Nucleus accumbens (tissue), 56 donors: ENCODE measurements at places on chromosomes 5 and 9.

DNA sequence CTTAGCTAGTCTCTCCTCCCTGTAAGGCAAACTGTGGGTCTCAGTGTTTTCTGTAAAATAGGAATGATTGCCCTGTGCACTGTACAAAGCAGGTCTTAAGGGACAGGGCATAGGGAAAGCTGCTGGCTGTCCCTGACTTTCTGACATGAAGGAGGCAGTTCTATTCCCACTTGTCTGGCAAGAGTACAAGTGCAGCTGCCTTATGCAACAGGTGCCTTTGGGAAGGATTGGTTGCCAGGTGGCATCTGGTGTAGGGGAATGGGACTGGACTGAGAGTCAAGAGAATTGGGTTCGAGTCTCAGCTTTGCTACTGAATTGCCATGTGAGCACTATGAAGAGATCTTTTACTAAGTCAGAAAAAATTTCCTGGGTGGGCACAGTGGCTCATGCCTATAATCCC is 10.0 kb downstream of the BSPRY start:
- no peak for DNase-seq

- DNase-seq = no peak
Measured at GRCh38 chr9:116327701-116328405, 174.3 kb downstream of the PAPPA start.

DNA sequence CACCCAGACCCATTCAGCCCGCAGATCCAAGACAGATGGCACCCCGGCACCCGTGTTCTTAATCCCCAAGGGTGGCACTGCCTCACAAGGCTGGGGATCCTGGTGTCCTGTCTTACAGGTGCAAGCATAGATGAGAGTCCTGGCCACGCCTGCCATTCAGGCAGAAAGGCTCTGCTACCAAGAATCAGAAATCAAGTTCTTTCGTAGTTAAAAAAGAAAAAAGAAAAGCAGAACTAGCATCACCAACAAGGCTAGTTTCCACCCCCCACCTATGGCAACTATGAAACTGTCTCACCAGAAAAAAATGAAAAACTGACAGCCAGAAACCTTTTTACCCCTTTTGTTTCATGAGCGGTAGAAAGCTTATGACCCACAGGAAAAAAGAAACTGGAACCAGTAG is 170.4 kb downstream of the SYK start:
- no peak for DNase-seq

- no peak for DNase-seq
Measured at GRCh38 chr9:5982317-5982716, 33.1 kb downstream of the RANBP6 start.

DNA sequence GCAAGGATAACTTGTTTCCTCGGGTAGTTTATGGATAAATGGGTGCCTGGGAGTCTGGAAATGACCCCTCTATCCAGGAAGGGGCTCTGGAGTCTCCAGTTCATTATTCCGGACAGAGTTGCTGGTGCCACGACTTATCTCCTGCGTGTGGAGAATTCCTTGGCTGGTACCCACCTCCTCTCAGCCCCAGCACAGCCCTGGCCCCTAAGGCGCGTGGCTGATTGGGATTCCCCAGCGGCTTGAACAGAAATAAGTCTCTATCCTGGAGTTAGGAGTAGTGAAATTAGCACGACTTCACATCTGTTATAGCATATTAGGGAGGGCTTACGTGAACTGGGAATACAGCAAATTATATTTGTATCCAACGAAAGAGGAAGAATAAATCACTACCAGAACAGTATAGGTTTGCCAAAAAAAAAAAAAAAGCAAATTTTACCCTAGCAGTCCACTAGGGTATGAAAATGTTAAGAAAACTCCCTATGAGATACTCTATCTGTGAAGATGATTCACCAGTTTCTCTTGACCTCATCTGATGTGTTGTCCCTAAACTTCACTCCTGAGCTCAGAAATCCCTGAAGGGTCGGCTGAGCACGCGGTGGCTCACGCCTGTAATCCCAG is 172.5 kb upstream of the OTULINL start:
- DNase-seq = no peak

DNA sequence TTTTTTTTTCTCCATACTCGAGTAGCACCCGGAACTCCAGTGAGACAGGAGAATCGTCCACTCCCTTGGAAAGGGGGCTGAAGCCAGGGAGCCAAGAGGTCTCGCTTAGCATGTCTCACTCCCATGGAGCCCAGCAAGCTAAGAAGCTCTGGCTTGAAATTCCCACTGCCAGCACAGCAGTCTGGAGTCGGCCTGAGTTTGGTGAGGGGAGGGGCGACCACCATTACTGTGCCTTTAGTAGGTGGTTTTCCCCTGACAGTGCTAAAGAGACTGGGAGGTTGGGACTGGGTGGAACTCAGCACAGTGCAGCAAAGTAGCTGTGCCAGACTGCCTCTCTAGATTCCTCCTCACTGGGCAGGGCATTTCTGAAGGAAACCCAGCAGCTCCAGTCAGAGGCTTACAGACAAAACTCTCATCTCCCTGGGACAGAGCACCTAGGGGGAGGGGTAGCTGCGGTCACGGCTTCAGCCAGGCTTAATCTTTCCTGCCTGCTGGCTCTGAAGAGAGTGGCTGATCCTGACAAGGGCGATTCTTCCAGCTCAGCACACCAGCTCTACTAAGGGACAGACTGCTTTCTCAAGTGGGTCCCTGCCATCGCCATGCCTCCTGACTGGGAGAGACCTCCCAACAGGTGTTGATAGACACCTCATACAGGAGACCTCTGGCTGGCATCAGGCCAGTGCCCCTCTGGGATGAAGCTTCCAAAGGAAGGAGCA is 414.5 kb upstream of the ZNF608 start:
- no peak for DNase-seq

GRCh38 chr5:73116506-73116905 is 3.9 kb upstream of the TMEM171 start:
- DNase-seq = no peak

DNA sequence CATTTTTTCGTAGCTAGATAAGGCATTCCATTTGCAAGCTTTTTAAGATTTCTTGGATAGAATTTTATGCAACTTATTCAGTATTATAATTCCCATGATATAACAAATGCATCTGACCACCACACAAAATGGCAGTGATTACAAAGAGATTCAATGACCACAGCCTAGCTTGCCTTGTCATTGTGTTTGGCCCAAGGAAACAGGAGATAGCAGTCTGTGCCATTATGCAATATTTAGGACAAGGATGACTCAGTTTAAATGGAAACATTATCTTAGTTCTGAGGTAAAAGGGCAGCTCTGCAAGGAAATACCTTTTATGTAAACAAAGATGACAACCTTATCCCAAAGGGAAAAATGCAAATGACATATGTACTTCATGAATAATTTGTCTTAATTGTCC is 89.8 kb downstream of the NUDT12 start:
- DNase-seq = no peak

- DNase-seq = no peak
Measured at GRCh38 chr5:150519560-150519945, 11.6 kb downstream of the NDST1 start.

GRCh38 chr9:92474587-92474986 is 7.7 kb downstream of the ASPN start:
- no peak for DNase-seq

DNA sequence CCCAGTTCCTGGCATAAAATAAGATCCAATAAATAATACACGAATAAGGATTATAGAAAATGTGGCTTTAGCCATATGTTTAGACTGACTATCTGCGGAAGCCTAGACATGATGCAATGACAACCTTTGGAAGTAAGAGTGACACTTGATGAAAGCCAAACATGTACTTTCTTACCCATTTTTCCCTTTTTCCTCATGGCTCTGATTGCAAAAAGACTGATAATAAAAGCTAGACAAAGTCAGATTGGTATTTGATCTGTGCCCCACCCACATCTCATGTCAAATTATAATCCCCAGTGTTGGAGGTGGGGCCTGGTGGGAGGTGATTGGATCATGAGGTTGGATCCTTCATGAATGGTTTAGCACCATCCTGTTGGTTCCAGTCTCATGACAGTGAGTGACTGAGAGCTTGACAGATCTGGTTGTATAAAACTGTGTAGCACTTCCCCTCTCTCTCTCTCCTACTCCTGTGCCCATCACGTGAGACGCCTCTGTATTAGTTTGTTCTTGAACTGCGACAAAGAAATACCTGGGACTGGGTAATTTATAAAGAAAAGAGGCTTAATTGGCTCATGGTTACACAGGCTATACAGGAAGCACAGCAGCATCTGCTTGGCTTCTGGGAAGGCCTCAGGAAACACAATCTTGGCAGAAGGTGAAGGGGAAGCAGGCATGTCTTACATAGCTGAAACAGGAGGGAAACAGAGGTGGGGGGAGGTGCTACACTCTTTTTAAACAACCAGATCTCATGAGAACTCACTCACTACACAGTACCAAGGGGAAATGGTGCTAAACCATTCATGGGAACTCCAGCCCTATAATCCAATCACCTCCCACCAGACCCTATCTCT is 243.4 kb upstream of the PIK3R1 start:
- DNase-seq = no peak

DNA sequence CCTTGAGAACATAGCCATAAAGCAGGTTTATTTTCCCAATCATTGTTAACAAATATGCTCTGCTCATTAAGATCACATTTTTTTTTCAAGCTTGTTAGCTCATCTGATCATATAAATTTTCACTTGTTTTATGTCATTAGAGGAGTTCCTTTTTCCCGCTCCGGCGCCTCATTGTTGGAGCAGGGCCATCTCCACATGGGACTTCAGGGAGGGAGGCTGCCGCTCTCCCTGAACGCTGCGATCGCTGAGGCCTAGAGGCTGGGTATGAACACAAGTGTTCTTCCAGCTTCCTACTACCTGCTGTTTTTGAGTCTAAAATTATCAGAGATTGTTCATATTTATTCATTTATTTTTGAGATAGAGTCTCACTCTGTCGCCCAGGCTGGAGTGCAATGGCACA is 246.9 kb downstream of the MPDZ start:
- DNase-seq = no peak

- no peak for DNase-seq
Measured at GRCh38 chr5:32051796-32052195, 122.3 kb downstream of the GOLPH3 start.

GRCh38 chr9:7177383-7177782 is 419.6 kb downstream of the KDM4C start:
- DNase-seq = no peak

- no peak for DNase-seq
Measured at GRCh38 chr5:94243612-94244011, 374.8 kb downstream of the KIAA0825 start.

DNA sequence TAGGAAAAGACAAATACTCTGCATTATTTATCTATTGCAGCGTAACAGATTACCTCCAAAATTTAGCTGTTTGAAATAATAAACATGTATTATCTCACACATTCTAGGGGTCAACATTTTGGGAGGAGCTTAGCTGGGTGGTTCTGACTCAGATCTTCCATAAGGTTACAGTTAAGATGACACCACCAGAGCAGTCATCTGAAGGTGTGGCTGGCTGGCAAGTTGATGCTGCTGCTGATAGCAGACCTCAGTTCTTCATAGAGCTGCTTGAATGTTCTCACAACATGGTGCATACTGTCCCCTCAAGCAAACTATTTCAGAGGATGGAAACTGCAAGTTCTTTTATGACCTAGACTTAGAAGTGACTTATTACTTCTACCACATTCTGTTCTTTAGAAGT is 146.3 kb upstream of the FSTL4 start:
- DNase-seq = no peak

GRCh38 chr5:177111720-177112394 is 21.7 kb upstream of the NSD1 start:
- DNase-seq = no peak

DNA sequence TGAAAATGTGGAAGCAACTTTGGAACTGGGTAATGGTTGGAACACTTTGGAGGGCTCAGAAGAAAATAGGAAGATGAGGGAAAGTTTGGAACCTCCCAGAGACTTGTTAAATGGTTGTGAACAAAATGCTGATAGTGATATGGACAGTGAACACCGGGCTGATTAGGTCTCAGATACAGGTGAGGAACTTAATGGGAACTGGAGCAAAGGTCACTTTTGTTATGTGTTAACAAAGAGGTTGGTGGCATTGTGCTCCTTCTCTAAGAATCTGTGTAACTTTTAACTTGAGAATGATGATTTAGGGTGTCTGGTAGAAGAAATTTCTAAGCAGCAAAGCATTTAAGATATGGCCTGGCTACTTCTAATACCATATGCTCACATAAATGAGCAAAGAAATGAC is 36.4 kb upstream of the CXCL14 start:
- DNase-seq = no peak

DNA sequence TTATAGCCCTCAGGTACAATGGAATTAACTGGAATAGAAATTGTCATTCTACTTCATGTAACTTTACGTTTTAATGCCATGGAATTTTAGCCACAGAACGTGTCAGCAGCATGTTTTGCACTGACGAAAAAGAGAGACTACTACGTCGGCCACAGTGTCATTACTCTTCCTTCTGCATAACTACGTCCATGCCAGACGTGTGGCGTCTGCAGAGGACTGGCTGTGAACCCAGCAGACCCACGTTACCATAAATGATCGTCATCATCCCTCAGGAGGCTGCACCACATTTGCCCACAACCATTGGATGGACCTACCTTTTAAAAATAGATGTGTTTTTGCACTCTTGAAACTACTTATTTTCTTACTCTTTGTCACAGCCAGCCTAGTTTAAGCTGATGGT is 63.8 kb upstream of the ATG10 start:
- DNase-seq = no peak

DNA sequence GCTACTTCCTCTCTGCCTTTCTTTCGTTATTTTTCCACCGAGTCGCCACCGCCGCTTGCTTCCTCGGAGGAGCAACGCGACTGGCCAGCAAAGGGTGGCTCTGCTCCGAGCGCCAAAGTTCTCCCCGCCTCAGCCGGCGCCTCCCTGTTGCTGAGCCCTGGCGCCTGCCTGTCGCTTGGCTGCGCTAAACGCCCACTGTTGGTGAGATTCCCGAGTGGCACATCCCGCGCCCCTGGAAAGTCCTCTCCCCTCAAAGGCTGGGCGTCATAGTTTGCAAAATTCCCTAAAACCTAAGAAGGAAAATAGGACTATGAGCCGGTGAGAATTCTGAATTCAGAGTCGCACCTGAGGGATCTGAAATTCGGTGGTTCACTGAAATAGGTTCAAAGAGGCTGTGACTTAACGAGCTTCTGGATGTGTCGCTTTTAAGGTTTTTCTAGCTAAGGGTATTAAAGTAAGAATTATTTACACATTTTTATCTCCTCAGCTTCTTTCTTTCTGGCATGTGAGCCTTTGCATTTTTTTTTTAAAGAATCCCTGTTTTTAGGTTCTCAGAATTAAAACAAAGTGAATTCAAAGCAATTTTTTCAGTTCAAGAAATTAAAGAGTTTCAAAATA is at the start of gene GRIN3A:
TSS of gene GRIN3A (minus strand) at position 82 of the 618 bp plus-strand sequence. CDS start 668 bp downstream, outside the sequence.
- no peak for DNase-seq

DNA sequence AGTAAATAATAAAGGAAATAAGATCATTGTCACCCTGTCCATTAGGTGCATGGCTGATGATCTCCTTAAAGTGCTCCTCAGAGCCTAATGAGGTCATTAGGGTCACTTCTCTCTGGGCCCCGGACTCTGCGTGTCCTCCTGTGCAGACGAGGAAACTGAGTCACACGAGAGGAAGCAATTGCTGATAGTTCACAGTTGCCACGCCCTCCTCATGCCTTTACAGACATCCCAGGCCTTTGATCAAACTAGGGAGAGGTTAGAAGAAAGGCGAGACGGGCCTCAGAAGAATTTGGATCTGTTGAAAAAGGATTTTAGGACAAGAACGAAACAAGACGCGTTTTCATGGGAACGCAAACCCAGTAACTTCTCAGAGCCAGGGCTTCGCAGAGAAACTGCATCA is 32.0 kb upstream of the MSX2 start:
- DNase-seq = no peak
